Activated T-cell treated with anti-CD3 and anti-CD28 coated beads for 48 hours (primary cell): ENCODE measurements at places on chromosomes 5 and 9.

DNA sequence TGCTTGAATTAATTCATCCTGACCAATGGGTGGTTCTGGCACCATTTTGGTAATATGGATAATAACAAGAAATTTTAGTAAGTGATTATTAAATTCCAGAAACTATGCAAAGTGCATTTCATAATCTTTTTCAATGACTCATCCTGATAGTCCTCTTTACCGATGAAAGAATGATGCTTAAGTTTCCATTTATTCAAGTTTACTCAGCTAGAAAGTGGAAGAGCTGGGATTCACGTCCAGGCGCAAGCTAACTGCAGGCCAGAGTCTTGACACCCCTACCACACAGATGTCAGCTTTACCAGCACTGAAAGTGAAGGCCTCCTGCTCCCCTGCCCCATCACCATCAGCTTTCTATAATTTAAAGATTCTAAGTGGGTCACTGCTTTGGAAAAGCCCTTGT, 493.5 kb upstream of the WWC1 start:
- DNase-seq = no peak

DNA sequence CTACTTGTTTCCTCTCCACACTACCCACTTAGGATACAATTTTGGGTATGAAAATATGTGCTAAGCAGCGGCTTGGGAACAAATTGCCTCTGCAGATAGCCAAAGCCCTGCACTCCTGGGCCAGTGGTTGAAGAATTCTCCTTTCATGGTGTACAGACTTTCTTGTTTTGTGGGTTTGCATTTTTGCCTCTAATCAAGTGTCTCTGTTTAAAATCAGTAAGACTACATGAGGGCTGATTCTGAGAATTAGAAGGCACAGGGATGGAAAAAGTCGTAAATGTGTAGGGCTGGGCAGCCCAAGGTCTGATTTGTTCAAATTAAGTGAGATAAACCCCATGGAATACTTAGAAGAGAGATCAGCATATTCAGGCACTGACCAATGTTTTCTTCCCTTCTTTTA, 103.7 kb upstream of the CD180 start:
- no peak for DNase-seq

DNA sequence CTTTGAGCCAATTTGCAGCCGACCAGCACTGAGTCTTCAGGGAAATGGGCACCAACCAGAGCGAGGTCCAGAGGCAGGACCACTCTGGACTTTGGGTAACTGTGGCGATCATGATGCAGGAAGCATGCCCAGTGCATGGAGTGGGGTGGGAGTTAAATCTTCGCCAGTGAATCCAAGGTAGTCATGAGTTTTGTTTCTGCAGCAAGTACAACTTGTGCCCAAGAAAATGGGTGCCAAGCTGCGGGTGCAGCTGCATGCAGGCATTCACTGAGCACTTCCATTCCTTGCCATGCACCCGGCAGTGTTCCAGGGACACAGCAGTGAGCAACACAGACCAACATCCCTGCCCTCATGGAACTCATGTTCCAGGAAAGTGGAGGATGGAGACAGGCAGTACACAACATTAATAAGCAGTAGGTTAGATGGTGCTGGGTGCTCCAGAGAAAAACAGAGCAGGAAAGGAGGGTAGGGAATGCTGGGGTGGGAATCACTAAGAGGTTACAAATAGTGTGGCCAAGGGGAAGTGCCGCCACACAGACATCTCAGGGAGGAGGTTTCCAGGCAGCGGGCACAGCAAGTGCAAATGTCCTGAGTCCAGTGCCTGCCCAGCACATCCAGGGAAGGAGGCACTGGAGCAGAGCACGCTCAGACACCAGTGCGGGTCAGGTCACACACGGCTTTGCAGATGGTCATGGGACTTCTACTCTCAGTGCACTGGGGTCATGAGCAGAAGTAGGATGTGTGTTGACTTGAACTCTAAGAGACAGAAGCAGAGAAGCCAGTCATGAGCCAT, 48.2 kb upstream of the LMX1B start:
- no peak for DNase-seq

- no peak for DNase-seq
Measured at GRCh38 chr5:162485666-162486292, 418.2 kb downstream of the GABRG2 start.

DNA sequence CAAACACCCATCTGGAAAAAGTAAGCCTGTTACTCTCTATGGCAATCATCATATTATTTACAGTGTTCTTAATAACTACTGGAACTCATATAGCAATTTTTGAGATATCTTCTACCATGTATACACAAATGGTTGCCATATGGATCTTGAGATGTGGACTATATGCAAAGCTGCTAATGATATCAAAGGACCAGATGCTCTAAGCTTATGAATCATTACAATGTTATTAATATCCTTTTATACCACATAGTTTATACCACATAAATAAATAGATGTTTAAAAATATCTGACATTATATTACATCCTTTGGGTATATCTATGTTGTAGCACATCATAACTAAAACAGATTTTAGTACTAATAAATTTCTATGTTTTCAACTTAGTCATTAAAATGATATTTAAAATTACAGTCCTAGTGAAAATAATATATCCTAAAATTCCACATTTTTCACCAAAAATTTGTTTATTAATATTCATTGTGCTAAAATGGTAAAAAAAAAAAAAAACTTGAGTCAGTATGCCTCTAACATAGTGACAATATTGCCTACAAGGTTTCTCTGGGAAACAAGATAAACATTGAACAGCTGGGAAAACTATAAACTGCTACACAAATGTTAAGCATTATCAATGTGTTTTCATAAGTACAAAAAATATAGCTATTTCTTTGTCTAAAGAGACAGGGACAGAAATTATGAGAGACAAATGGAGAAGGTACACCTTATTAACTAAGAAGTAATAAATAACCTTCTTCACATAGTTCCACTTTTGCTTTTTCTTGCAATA, 85.5 kb downstream of the DTWD2 start:
- no peak for DNase-seq

- DNase-seq = no peak
Measured at GRCh38 chr5:60223342-60223741, 329.8 kb upstream of the PDE4D start.

GRCh38 chr9:76216161-76216649, 178.0 kb downstream of the RFK start:
- DNase-seq = no peak

DNA sequence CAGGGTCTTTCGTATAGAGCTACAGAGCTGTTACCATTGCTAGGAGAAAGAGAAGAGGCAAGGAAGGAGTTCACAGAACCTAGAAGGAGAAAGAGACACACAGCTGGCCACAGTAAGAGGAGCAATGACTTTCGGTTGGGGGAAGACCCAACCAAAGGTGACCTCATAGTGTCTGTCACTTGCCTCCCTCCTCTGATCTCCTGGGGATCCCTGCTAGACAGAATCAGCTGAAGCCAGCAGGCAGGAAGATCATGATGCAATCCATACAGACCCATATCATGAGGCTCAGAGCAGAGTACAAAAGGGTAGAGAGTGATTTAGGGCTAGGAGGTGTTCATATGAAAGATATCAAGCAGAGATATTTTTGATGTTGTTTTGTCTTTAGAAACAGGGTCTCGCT, 26.0 kb upstream of the EPB41L4B start:
- DNase-seq = no peak

DNA sequence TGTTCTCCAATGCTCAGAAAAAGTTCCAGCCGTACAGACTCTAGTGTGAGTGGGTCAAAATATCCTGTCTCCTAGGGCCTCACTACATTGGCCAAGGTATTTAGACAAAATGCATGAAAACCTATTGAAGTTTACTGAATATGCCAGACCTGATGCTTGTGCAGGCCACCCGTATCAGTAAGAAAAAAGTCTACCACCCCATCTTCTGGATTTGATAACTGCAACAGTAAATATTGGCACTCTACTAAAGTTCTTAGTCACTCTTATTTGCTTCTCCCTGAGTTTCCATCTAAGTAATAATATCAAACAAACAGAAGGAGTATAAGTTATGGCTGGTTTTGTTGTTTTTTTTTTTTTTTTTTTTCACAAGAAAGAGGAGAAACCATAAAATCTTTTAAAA, 627.7 kb upstream of the KLF4 start:
- no peak for DNase-seq

DNA sequence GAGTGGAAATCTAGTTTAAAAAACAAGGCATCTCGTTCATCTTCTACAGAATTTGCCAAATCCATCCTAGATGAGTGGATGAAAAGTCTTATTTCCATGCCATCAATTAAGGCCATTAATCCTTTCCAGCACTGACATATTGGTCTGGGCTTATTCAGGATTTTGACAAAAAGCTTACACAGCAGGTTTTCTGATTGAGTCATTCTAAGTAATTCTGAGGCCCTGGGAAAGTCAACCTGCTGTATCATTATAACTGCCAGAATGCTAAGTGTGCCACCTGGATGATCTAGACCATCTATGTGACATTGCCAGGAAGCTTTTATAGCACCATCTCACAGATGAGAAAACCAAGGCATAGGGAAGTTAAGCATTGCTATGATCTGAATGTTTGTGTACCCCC, 132.1 kb upstream of the MAP3K1 start:
- DNase-seq = no peak

DNA sequence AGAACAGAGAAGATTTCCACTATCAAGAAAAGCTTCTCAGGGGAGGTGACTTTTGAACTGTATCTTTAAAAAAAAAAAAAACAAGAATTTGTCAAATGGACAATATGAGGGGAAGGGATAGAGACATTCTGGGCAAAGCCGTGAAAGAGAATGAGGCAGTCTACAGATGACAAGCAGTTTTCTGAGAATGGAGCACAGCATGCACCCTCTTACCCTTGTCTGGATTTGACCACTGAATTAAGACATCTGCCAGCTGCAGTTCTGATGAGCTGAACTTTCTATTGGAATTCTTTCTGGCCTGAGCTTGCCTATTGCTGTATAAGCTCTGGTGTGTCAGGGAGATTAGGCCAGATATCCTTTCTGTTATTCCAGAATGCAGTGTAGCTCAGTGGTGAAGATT, 10.3 kb upstream of the RANBP3L start:
- DNase-seq = no peak

DNA sequence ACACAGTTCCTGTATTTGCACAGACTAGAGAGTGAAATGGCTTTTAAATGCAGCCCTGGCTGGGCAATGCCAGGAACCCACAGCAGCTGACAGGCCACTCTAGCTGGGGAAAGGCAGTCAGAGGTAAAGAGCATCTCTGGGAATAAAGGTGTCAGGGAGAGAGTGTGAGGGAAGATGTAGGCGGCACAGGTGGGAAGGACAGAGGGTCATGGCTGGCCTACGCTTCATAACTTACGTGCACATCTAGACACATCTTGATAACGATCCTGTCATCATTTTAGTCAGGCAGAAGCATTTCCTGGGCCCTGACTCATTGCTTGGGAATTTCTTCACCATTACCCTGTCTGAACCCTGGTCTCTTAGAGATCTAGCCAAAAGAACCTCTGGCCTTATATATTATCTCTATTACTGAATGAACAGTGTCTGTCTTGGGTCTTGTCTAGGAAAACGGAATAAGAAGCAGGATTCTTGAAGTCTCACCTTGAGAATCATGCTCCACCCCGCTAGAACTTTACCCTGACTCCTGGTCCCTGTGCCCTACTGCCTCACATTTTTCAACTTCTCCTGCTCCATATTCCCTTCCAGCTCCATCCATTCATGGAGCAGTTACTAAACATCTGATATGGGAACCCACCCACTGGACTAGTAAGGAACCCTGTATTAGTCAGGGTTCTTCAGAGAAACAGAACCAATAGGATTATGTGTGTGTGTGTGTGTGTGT, 106.4 kb upstream of the ELL2 start:
- DNase-seq = no peak

- DNase-seq = no peak
Measured at GRCh38 chr9:123651871-123652270, 278.1 kb downstream of the DENND1A start.

DNA sequence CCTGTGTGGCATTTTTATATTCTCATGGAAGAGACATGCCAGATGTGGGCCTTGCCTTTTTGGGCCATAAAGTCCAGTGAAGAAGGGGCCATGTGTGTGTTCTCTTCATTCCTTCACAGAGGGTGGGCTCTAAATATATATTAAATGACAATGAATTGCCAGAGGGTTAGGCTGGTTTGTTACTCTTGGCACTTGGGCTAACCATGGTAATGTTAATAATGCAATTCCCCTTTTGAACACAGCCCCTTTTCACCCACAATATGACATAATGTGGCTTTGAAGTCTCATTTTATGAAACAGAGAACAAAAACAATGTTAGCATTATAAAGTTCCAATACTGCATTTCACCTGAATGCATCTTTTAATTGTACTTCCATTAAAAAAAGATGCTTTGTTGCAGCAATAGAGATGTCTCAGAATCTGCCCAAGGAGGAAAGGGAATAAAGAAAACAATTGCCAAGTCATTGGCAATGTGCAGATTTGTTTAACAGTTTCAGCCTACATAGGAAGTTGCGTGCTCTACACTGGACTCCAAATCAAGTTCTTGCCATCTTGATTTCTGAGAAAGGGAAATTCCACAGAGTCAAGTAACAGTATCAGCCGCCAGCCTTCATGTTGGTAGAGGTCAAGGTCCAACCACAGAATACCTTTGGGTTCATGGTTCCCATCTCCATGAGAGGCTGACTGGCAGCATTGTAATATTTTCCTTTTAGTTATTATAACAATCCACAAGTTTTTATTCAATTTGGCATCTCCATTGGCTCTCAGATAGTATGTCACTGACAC, 141.9 kb downstream of the SLC12A2 start:
- no peak for DNase-seq

- no peak for DNase-seq
Measured at GRCh38 chr9:121075251-121076036, 689 bp downstream of the CNTRL start.

GRCh38 chr9:134057307-134057657, 10.5 kb downstream of the BRD3 start:
- no peak for DNase-seq

- no peak for DNase-seq
Measured at GRCh38 chr9:13728131-13728530, 448.6 kb upstream of the MPDZ start.

- DNase-seq = peak; percentile 22
Measured at GRCh38 chr9:35749515-35750255, 598 bp downstream of the RGP1 start.

- no peak for DNase-seq
Measured at GRCh38 chr9:1879501-1879900, 135.6 kb upstream of the SMARCA2 start.

DNA sequence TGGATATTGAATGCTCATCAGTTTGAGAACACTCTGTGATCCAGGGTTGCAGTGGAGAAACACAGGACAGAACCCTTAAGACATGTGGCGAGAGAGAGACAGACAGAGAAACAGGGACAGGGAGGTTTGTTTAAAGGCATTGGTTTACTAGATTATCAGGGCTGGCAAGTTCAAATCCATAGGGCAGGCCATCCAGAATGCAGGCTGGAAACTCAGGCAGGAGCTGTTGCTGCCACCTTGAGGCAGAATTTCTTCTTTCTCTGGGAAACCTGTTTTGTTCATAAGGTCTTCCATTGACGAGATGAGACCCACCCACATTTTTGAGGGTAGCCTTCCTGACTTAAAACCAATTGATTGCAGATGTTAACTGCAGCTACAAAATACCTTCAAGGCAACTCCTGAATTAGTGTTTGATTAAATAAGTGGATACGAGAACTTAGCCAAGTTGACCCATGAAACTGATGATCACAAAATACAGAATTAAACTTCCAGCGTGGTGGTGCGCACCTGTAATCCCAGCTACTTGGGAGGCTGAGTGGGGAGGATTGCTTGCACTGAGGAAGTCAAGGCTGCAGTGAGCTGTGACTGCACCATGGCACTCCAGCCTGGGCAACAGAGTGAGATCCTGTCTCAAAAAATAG, 55.9 kb downstream of the NSUN2 start:
- DNase-seq = no peak

- no peak for DNase-seq
Measured at GRCh38 chr9:121929893-121930875, 162.9 kb downstream of the TTLL11 start.
